ENCODE measurements at places on chromosomes 6 and 20.

DNA sequence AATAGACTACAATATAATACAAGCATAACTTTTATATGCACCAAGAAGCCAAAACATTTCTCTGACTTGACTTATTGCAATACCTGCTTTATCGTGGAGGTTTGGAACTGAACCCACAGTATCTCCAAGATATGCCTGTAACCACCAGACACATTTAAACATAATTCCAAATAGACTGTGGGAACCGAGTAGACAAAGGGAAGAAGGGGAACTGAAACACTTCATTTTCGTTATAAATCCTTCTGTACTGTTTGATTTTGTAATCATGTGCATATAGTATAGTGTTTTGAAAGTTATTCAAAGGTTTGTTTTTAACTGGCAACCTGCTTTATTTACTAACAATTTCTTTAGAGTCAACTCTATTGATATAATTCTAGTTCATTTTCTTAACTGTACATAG is 154.9 kb upstream of the BEND6 start:
- no peak for DNase-seq

DNA sequence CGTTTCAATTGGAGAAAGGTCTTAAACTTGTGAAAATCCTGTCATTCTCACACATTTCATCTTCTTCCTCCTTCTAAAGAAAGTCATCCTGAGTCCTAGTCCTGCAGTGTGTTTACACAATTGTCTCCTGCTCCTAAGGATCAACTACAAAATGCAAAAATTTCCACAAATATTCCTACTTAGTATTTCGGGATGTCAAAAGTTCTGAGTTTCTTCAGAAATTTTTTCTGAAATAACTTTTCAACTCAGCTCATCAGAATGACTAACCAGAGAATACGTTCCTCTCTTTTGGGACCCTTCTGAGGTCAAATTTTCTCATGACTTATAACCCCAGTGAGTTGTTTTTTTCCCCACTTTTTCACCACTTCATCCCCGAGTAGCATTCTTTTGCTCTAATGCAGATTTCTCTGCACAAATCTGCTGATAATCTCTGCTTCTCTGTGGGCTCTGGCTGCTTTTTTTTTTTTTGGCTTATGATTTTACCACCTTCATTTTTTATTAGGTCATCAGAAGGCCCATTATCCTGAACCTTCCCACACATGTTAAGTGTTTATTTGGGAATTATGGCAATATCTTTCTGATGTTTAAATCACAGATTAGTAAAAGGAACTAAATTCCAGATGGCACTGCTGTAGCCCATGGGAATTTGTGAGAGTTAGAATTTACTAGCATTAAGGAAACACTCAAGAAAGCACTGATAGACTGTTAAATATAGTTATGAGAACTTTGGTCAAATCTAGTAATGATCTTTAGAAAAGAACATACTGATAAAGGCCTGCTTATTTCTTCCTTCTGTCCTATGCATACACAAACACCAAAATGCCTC is 41.4 kb downstream of the MAP3K5 start:
- DNase-seq: no peak

- peak; percentile 58 for DNase-seq
Observed at GRCh38 chr6:33772082-33772830, 16.7 kb downstream of the LEMD2 start.

DNA sequence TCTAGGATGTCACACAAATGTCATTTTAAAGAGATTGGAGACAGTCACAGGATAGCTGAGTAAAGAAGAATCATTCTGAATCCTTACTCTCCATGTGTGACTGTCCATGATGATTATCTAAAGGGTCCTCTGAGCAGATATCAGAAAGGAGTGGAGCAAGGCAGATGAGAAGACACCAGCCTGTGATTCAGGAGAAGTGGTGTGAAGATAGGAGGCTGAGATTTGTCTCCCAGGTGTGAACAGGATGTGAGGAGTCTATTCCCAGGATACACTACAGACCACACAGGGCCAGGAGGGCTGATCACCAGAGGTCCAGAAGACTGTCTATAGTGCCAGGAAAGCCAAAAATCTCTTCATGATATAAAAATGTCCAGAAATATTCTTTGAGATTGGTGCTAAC is 27.0 kb downstream of the RWDD2A start:
- no peak for DNase-seq

- no peak for DNase-seq
Observed at GRCh38 chr6:82840571-82840970, 225.1 kb downstream of the UBE3D start.

DNA sequence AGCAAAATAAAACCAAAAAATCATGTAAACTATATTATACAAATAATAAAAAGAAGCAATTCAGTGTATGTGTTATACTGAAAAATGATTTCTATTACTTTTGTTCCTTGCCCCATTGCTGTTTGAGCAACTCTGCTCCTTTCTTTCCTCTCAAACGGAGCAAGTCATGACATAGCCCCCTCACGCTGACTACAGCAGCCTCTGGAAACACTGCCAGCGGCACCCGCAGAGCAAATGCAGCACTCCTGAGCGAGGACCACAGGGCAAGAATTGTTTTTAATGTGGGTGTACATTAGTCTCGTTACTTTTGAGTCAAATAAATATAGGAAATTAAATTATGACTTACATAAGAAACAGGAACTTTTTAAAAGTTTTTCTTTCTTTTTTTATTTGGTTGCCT is 350.1 kb upstream of the HSF2 start:
- no peak for DNase-seq

DNA sequence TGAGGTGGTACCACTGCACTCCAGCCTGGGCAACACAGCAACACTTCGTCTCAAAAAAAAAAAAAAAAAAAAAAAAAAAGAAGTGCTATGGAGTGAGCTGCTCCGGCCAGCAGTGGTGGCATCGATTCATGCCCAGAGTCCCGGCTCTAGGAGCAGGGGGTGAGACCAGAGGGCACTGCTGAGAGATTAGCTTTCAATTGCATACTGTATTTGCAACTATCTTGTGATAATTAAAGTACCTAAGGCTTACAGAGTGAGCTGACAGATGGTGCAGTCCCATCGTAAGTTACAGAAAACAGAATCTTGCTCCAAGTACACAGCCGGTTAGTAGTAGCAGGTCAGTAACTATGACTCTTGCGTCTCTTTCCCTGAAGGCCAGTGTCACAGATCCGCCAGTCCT is 31.5 kb downstream of the TMEM14B start:
- no peak for DNase-seq

- DNase-seq: peak; percentile 52
Observed at GRCh38 chr6:359261-360035, 32.1 kb upstream of the IRF4 start.

DNA sequence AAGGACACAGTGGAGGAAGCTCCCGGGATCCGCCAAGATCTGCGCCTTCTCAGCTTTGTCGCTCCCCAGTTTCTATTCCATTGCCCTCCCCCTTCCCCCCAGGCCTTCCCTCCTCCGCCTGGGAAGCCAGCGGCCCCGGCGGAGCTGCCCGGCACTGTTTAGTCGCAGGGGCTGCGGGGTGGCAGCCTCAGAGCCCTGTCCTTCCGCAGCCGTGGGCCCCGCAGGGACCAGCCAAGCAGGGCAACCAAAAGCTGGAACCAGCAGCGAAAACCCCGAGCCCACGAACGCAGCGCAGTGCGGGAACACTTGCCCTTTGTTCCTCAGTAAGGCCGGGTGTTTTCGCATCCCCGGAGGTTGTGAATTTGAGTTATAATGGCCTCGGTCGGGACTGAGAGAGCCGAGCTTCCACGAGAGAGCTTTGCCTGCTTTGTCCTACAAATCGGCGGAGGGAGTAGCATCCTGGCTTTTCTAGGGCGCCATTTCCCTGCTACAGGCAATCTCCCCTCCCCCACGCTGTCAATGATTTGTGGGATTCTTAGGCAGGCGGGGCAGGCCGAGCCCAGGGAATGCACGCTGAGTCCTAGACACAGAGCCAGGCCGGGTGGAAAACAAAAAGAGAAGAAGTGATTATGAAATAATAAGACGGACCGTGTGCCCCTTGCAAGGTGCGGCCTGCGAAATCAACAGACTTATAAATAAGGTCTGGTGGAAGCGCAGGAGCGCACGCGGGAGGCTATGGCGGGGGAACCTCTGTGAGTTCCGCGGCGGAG is 4.0 kb upstream of the TUBB2B start:
- DNase-seq: peak; percentile 19

GRCh38 chr6:16505711-16506357 is 255.4 kb downstream of the ATXN1 start:
- no peak for DNase-seq

DNA sequence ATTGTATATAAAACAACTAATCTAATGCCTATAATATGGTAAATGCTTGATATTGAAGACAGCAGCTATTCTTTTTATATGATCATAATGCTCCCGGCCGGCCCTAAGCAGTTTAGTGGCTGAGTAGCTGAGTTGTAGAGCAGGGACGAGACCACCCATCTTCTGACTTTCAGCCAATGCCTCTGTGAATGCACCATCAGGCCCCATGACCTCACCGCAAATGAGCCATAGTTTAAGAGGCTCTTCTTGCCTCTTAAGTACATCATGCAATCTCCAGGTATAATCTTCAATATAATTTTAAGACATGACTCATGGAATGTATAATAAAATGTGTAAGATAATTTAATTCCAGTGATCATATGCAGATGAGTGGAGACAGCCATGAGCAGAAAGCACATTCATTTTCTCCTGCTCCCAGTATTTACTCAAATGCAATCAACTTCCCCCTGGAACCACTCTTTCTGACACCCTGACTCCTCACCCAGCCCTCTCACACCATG is 78.9 kb upstream of the SNX9 start:
- no peak for DNase-seq

- no peak for DNase-seq
Observed at GRCh38 chr6:135145063-135145800, 35.9 kb upstream of the MYB start.

- DNase-seq: no peak
Observed at GRCh38 chr6:36815962-36816735, 23.1 kb downstream of the CPNE5 start.

DNA sequence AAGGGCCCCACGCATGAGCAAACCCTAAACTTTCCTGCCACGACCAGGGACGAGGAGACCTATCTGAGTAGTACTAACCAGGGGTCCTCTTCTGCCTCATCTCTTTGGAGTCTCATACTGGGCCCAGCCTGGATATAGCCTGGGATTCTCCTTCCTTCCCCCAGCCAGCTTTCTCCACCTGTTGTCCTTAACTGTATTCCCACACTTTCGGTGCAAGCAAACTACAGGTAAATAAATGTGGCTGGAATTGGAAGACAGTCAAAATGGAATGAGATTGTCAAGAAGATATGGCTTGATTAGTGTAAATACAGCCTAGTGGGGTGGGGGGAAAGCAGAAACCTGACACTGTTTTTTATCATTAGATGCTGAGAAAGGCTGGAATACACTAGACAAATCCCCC is 23.5 kb upstream of the LY86 start:
- no peak for DNase-seq

DNA sequence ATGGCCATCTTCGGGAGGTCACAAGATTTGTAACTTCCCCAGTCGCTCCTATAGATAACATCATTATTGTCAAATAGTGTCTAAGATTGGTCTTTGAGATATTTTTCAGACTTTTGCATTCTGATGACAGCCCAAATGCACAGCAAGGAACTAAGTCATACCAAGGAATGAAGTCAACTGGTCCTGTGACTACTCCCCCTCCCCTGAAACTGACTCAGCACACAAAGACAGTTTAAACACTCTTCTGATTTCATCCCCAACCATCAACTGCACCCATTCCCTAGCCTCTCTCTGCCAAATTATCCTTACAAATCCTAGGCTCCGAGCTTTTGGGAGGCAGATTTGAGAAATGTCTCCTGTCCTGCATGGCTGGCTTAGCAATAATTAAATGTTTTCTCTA is 139.4 kb downstream of the HS3ST5 start:
- DNase-seq: no peak

- DNase-seq: no peak
Observed at GRCh38 chr20:57426271-57426689, 35.1 kb downstream of the RBM38 start.

- no peak for DNase-seq
Observed at GRCh38 chr20:62479156-62479555, 3.4 kb upstream of the GATA5 start.

- no peak for DNase-seq
Observed at GRCh38 chr6:25025919-25026301, 90.2 kb upstream of the RIPOR2 start.

GRCh38 chr6:39693206-39693605 is 32.0 kb downstream of the KIF6 start:
- no peak for DNase-seq

GRCh38 chr6:7731294-7731693 is 5.4 kb downstream of the BMP6 start:
- no peak for DNase-seq

DNA sequence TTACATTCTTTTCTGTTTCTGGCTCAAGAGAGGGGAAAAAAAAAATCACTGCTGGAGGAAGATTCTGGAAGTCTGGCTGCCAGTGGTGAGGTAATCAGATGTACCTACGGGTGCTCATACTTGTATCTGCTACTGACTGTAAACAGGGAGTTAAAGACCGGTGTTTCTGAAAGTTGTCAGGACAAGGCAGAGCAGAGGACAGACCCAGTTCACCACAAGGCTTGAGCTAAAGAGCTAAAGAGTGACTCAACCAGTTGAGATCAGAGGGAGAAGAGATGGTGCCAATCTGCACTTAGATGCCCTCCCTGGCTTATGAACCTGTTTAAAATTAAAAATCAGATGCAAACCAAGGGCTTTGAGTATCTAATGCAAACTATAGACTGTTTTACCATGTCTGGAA is 55.4 kb downstream of the CEP162 start:
- no peak for DNase-seq

DNA sequence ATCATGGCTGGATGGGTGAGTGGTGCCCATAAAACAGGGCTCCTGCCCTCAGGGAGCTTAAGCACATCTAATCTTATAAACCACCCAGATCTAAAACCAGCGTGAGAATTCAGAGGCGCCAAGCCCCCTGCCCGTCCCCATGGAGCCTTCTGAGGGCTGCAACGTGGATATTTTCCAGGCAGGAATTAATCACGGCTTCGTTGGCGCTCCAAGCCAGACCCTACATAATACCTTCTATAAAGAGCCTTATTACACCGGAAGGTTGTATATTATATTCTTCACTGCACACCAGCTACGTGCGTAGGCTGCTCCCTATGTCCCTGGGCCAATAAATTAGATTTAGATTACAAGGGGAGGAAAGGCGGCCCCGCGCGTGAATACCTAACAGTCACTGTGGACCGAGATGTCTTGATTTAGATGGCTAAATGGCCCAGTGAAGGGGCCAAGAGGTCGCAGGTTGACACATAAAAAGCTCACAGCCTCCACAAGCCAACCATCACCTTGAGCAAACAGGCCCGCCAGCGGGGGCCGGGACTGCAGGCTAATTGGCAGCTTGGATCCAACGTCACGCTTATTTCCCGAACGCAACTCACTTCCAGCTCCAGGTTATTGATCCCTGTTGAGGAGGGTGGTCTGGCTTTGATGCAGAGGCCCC is 64.7 kb upstream of the APCDD1L start:
- DNase-seq: no peak

GRCh38 chr6:15023448-15023847 is 222.4 kb upstream of the JARID2 start:
- no peak for DNase-seq

- no peak for DNase-seq
Observed at GRCh38 chr6:18386298-18386976, 713 bp upstream of the RNF144B start.

- DNase-seq: no peak
Observed at GRCh38 chr6:16684896-16685554, 76.2 kb downstream of the ATXN1 start.

- DNase-seq: no peak
Observed at GRCh38 chr6:503610-504362, 112.2 kb downstream of the IRF4 start.

GRCh38 chr20:48880981-48881657 is 40.4 kb upstream of the ARFGEF2 start:
- no peak for DNase-seq

- no peak for DNase-seq
Observed at GRCh38 chr6:139917951-139918630, 543.6 kb upstream of the CITED2 start.

- no peak for DNase-seq
Observed at GRCh38 chr6:14934013-14934412, 311.9 kb upstream of the JARID2 start.

Data from Peyer's patch (tissue), 4 donors.